ENCODE measurements at places on chromosomes 11 and 22.
A peak's percentile ranks its signal among the peaks of the same experiment; 100 is the strongest.

- DNase-seq = no peak
Measured at GRCh38 chr22:29400576-29400975, 12.2 kb upstream of the AP1B1 start.

DNA sequence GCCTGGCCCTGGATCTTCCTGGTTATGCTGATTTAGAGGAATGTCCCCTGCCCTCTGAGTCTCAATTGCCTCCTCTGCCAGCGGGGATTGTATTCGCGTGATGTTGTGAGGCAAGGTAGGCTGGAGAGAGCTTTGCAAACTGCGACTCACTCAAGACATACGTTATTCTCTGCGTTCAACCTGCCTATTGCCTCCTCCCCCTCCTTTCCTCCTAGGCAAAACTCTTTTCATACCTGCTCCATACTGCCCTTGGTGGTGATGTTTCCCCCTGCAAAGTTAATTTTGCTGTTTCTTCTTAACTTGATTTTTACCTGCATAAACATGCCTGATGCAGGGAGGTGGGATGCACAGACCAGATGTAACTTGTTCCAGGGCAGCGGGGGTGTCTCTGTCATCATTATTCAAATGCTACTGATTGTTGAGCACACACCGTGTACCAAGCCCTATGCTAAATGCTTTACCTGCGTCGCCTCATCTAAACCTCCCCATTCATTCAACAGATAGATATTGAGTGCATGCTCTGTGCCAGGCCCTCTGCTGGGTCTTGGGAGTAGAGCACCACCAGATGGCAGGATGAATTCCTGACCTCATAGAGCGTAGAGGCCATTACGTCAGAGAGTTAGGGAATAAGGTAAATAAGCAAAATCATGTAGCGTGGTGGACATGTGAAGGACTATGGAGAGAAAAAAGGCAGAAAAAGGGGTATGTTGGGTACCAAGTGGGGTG, 29.0 kb downstream of the SGSM1 start:
- DNase-seq = no peak

DNA sequence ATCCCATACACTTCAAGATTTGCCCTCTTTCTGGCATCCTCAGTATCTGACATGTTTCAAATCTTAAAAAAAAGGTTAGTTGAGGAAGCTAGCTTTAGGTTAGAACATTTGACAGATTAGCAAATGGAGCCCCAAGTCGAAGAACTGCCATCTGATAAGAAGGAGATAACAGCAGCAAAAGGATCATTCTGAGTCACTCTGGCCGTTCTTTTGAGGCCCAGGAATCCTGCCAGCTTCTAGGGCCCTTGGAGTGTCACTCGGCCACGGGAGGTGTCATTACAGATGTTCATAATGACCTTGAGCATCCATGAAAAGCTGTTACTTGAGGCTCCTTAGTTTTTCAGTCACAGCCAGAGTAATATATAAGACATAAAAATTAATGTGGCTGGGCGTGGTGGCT, 132.1 kb upstream of the RASSF10 start:
- no peak for DNase-seq

DNA sequence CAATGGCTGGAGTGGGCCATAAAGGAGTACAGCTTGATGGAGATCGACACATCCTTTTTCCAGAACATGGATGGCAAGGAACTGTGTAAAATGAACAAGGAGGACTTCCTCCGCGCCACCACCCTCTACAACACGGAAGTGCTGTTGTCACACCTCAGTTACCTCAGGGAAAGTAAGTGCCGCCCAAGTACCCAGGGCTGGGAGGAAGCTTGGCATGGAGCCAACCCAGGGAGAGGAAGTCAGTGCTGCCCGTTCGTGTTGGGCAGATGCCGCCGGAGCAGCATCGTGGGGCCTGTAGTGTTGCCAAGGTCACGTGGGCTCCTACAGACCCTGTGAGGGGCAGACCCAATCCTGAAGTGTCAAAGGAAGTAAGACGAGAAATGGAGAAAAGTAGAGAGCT, 78.9 kb downstream of the FLI1 start:
- DNase-seq = no peak

- DNase-seq = no peak
Measured at GRCh38 chr11:128182844-128183243, 404.5 kb downstream of the ETS1 start.

- no peak for DNase-seq
Measured at GRCh38 chr11:107006076-107006833, 12.0 kb downstream of the GUCY1A2 start.

DNA sequence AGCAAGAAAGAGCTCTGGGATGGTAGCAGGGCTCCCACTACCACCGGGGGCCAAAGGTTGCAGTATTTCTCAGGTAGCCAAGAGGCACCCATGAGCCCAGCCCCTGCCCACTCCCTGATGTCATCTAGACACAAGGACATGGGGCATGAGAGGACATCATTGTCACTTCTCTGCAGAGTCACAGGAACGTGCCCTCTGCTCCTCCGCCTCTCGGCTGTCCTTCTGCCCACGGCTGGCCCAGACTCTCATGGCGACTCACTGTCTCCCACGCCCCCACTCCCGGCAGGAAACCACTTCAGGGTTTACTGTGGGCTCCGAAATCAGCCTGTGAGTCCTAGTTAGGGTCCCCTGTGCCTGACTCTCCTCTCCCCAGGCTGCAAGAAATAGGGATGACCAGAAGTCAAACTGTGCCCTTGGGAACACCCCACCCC, 1.8 kb upstream of the GAL start:
- DNase-seq = no peak

- no peak for DNase-seq
Measured at GRCh38 chr11:23099256-23099655, 239.0 kb upstream of the CCDC179 start.

DNA sequence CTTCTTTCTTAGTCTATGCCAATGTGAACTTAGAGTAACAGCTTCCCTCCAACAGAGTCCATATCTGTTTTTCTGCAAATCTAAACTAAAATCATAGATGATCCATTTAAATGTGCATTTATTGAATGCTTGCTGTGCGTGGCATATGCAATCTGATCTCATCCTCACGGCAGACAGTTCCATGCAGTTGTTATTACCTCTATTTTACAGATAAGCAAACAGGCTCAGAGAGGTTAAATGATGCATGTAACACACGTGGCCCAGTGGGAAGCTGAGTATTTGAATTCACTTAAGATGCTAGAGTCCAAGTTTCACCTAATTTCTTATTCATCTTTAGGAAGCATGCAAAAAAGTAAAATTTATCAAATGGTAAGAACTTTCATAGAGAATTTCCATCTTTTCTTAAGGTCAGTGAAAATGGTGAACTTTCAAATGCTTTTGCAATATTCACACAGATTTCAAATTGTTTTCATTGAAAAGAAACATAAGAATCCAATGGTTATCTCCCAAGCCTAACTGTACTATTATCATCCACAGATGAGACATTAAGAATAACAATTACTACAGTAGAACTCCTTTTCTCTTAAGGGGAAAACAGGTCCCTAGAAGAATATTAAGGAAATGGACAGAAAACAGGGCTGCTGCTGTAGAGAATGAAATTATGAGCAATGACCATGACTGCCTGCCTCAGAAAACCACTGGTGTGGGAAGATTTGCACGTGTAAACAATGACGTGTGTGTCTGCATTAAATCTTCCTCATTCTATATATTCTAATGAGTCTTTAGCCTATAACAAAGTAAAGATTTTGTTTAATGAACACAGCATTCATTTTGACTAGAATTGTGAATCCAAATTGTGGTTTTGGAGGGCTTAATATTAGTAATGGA, 1171.3 kb downstream of the LRRC4C start:
- no peak for DNase-seq

DNA sequence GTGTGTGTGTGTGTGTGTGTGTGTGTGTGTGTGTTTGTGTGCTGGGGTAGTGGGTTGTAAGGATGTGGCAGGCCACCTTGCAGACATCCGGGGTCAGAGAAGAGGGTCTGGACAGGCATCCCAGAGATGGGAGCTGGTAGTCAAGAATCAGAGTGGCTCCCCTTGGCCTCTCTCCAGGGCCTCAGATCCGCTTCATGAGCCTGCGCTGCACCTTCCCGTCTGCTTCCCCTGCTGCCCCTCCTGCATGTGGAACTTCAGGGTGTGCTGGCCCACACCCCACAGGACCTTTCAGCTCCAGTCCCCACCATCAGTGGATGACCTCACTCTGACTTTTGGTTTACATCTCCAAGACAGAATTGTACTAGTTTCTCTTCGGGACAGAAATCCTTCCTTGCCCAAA, 31.2 kb downstream of the TREH start:
- DNase-seq = no peak

DNA sequence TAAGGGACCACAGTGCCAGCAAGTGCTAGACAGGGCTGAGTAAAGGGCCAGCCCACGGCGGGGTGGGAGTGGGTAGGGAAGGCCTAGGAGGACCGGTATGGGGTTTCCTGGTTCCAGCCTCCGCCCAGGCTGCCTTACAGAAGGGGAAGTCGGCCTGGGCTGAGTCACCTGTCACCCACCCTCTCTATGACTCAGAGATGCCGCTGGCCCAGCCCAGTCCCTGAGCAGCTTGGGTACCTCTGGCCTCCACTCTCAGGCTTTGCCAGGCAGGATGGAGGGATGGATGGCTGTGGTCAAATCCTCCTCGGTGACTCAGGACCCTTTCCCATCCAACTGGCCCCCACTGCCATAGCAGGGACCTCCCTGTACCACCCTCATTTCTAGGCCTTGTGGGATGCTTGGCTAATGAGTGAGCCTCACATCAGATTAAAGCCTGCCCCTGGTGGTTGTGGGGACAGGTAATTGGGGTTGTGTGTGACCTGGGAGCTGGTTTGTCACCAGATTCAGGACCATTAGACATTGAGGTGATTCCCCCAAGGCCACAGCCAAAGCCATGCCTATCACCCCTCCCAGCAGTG, 13.9 kb downstream of the SLC35E4 start:
- DNase-seq = peak; percentile 70

DNA sequence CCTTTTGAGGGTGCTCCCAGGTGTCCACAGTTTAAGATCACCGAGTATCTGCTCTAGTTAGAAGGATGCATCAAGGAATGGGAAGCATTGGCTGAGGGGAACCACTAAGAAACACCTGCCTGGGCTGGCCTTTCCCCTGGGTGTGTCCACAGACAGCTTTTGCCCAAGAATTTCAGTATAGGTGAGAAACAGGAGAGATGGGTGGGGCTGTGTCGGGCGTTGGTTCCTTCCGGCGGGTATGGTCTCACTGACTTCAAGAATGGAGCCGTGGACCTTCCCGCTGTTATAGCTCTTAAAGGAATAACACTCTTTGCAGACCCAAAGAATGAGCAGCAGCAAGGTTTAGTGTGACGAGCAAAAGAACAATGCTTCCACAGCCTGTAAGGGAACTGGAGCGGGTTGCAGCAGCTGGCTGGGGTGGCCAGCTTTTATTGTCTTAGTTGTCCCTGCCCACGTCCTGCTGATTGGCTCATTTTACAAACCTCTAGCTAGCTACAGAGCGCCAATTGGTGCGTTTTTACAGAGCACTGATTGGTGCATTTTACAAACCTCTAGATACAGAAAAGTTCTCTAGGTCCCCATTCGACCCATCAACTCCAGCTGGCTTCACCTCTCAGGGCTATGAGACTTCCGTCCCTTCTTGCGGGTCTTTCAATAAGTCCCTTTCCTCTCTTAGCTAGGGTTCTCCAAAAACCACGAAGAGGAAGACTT, 2.4 kb downstream of the FADS1 start:
- no peak for DNase-seq

DNA sequence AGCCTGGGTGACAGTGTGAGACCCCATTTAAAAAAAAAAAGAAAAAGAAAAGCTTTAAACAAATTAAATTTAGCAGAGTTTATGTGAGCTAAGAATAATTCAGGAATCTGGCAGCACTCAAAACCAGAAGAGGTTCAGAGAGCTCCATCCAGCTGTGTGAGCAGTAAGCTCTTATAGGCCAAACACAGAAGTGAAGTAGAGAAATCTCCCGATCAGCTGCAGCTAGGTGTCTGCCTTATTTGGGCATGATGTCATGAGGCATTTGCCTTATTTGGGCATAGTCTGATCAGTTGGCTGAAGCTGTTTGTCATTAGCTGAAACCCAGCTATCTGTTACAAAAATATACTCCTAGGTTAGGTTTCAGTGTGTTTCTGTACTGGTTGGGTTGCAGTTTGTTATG, 8.2 kb downstream of the MS4A15 start:
- DNase-seq = no peak

DNA sequence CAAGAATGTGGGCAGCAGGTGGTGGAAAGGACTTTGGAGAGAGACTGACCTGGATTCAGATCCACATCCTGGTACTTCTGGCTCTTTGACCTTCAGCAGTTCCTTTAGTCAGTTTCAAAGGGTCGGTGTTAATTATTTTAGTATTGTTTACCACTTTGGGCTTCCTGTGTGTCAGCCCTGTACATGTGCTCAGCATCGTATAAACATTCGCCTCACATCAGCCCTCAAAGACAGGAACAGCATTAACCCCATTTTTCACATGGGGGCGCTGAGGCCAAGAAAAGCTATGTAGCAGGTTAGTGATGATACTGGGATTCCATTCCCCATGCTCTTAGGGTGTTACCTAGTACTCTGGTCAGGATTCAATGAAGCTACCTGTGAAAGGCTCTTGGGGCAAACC, 72.1 kb upstream of the YWHAH start:
- DNase-seq = no peak

- DNase-seq = no peak
Measured at GRCh38 chr22:25627271-25627852, 62.9 kb downstream of the GRK3 start.

DNA sequence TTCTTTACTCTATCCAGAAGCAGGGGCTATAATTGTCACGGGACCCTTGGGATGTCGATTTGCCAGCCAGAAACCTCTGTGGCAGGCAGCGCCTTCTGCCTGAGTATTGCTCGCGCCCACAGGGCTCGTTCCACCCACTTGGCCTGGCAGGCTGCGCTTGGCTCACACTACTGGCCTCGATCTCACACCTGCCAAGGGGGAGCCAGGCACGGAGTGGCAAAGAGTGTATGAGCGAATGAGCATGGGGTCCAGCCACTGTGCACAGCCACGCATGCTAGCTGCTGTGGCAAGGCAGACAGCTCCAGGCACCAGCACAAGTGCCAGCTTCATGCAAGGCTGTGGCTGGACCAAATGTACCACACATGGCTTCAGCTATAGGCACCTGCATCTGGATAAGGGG, 599.8 kb downstream of the DLG2 start:
- no peak for DNase-seq

DNA sequence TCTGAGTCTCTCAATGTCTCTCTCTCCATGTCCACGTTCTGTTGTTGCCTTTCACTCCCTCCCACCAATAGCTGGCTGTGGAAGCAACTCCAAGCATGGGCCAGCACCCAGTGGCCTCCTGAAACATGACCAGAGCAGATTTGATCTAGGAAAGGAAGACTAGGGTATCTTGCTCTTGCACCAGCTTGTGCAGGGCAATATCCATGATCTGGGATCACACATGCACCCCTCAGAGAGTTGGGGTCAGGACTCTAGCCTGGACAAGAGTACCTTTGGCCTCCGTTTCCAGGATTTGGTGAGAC, 34.5 kb upstream of the RIC3 start:
- no peak for DNase-seq

DNA sequence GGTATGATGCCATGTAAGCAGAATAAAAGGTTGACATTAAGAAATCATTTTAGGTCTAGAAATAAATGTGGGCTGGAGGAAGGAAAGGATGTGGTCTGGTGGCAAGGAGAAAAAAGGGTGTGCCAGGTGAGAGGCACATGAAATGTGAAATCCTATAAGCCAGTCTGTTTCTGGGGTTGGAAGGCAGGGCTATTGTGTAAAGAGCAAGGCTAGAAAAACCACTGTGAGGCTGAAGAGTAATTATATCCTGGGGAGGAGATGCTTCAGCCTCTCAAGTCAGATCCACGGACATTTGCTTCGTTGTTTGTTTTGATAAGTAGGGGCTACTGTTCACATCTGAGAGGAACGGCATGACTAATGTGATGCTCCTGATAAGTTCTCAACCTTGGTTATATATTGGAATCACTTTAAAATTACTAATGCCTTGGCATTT, 77.5 kb upstream of the CTSC start:
- no peak for DNase-seq

GRCh38 chr22:45006111-45006963, 3.5 kb downstream of the PHF21B start:
- no peak for DNase-seq
